ENCODE measurements at places on chromosomes 7 and 10.

DNA sequence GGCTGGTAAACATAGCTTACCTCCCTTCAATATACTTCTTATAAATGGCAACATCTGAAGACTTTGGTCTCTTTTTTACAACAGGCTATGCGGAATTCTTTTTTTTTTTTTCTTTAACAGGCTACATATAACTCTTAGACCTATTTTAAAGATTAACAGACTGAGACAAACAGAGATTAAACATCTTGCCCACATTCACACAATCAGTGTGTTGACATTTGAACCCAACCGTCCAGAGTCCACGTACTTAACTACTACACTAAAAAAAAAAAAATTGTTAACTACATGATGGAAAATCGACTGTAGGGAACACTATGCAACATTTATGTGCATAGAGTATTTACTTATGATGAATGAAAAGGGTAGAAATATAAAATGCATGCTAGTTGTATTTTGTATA, 298.5 kb downstream of the ELMO1 start:
- DNase-seq = no peak

- peak; percentile 14 for DNase-seq
Observed at GRCh38 chr10:98852686-98853085, 383.0 kb downstream of the HPSE2 start.

- DNase-seq = no peak
Observed at GRCh38 chr7:124918662-124919061, 11.0 kb downstream of the POT1 start.

- no peak for DNase-seq
Observed at GRCh38 chr10:87705339-87705738, 45.7 kb downstream of the PAPSS2 start.

DNA sequence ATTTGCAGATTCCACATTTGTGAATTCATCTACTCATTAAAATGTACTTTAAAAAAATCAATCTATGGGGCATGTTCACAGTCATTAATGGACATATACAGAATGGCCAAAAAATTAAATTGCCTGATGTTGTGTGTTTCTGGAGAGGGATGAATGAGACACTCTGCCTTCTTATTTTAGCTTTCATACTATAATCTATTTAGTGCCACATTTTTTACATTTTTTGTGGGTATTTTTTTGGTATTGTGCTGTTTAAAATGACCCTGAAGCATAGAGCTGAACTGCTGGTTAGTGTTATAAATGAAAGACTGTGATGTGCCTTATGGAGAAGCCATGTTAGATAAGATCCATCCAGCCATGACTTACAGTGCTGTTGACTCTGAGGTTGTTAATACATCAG, 961.8 kb upstream of the LRRN3 start:
- no peak for DNase-seq

GRCh38 chr10:72540193-72540807, 85.6 kb downstream of the MICU1 start:
- peak; percentile 43 for DNase-seq

DNA sequence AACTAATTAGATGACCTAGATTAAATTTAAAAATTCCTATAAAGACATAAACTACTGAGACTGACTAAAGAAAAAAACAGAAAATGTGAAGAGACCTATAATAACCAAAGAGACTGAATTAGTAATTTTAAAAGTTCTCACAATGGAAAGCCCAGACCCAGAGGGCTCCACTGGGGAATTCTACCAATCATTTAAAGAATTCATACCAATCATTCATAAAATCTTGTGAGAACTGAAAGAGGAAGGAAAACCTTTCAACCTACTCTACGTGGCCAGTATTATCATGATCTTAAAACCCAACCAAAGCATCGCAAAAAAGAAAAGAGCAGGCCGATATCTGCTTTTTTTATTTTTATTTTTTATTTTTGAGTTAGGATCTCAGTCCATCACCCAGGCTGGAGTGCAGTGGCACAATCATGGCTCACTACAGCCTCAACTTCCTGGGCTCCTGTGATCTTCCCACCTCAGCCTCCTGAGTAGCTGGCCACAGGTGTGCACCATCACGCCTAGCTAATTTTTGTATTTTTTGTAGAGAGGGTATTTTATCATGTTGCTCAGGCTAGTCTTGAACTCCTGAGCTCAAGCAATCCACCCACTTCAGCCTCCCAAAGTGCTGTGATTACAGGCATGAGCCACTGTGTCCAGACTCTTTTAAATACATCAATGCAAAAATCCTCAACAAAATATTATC, 48.6 kb downstream of the DGKI start:
- DNase-seq = no peak

DNA sequence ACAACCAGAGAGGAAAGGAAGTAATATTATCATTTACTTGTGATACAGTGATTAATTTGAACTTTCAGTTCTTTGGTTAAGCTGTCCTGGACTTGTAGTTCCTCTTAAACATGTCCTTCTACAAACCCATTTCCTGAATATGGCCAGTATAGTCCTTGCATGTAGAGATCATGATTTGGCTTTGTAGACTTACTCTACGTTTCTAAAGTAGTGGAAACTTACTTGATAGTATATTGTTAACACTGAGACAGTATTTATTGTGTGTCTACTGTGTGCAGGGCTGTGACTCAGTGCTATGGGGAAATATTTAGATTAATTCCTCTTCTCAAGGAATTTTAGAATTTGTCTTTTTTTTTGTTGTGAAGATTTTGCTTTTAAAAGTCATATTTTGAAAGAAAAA, 109.5 kb downstream of the NRF1 start:
- DNase-seq = no peak

Data from erythroblast (primary cell).